Hematopoietic multipotent progenitor cell treated with erythropoietin and hydrocortisone succinate and interleukin-3 and kit ligand, for 4 days (in vitro differentiated cells): ENCODE measurements at places on chromosomes 11 and 22.

GRCh38 chr11:14422052-14422813, 63.2 kb upstream of the RRAS2 start:
- peak; percentile 75 for DNase-seq

DNA sequence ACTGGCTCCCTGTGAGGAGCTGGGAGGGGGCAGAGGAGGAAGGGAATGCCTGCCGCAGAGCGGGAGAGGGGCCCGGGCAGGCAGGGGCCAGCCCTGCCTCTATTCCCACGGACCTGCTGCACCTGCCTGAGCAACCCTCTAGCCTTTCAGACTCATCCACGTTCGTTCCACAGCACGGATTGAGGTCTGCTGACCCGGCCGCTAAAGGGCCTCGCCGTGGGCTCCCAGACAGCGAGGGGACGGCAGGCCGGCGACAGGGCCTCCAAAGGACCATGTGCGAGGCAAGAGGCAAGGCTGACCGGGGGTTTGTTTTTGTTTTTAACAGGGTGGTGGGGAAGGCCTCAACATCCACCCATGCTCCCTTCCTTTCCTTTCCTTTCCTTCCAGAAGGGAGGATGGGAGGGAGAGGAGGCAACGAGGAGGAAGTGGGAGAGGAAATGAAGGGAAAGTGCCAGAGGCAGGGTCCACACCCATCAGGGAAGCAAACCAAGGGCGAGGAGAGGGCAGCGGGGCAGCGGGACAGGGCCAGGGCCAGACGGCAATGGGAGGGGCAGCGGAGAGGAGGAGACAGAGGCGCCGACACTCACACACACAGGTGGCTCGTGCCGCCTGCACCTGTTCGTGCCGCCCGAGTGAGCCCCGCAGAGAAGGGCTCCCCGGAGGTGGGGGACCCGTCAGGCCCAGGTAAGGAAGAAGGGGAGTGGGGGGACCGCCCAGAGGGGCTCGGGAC, 7.5 kb downstream of the LRFN4 start:
- no peak for DNase-seq

DNA sequence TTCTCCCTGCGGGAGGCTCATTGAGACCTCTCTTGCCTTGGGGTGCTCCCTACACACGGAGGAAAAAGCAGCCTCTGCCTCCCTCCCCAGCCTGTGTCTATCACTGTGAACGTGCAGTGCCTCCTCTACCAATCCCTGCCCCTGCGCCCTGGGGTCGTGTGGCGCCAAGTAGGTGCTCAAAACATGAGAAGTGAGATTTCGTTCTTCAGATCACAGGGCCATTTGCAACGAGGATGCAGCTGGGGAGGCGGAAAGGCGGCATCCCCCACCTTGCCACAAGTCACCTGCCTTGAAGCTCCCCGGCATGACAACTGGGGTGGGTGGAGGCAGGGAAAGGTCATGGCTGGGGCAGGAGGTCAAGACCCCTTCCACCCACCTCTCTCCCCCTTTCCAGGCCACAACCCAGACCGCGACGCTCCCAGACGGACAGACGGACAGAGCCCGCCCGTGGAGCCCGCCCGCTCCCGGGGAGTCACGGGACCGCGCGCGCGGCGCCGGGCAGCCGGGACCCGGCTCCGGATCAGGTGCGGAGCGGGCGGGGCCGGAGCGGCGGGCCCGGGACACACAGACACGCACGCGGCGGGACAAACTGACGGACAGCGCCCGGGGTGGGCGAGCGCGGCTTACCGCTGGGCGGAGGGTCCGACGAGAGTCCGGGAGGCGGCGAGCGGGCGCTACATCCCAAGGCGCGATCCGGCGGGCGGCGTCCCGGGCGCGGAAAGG, 485 bp downstream of the KCNJ4 start:
- DNase-seq: peak; percentile 33

DNA sequence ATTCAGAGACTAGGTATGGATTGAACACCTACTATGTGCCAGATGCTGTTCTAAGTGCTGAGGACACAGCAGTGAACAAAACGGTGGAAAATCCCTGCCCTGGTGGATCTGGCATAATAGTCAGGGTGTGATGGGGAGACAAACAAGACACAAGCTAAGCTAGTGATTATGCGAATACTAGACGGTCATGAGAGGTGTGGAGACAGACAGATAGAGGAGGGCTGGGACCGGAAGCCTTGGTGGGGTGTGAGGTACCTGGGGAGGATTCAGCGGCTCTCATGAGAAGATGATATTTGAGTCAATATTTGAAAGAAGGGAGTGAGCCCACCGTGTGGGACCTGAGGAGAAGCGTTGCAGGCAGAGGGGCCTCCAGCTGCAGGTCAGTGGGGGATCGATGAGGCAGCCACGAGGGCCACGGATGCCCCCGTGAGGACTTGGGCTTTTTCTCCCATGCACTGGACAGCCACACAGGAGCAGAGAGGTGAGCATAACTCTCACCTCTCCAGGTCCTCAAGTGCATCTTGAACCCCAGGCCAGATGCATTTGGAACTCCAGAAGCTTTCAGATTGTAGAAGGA, 4.7 kb downstream of the CD5 start:
- no peak for DNase-seq

GRCh38 chr11:116710001-116710674, 62.6 kb downstream of the BUD13 start:
- DNase-seq: no peak

- DNase-seq: no peak
Observed at GRCh38 chr11:68354148-68354872, 41.9 kb downstream of the LRP5 start.

GRCh38 chr11:134668796-134669195, 256.8 kb upstream of the B3GAT1 start:
- DNase-seq: no peak

DNA sequence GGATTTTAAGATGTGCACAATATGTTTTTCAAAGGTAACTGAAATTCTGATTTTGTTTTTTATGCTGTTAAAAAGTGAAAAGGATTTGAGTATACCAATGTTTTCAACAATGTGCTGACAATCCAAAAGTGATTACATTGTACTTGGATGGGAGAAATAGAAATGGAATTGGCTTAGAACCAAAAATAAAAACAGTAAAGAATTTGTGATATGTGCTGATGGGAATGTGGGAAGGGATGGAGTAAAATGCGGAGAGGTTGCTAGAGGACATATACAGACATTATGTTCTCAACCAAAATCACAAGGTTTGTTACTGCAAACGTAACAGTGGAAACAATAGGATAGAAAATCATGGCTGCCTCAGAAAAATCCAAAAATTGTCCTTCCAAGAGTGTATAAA, 279.3 kb upstream of the TENM4 start:
- DNase-seq: no peak

GRCh38 chr11:9745411-9746211, 81.7 kb downstream of the SWAP70 start:
- DNase-seq: no peak

DNA sequence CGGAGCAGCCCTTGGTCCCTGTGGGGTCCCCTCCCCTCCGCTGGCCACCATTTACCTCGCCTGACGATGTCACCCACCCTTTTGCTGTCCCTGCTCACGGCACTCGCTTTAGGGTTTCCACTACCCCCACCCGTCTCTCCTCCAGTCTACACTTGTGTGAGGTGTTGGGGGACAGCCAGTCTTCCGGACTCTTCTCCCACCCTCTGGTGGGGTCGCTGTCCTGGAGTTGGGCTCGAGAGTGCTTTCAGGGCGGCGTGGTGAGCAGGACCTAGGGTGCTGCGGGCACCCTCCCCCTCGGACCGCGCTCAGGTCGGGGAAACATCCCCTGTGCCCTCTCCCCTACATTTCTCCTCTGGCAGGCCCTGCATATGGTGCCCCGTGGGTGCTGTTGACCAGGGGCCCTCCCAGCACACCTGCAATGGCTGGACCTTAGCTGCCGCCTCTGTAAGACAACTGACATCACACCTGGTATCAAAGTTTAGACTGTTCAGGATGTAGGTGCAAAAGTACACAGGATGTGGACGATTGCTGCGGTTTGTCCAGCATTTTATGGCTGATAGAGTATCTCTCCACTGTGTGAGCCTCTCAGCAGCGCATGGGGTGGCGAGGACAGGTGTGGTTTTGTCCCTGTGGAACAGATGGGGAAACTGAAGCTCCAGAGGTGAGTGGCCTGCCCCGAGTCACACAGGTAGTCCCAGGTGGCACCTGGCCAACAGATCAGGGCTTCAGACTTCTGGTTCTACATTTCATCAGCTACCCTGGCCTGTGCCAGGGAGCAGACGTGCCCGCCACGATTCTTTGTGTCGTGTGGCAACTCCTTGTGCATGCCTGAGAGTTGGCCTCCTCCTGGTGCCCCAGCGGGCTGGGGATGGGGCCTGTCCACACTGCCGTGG, 1.2 kb downstream of the GRK2 start:
- DNase-seq: peak; percentile 49

- no peak for DNase-seq
Observed at GRCh38 chr22:34913826-34914225, 152.1 kb upstream of the ISX start.
